Dorsolateral prefrontal cortex (tissue), 122 donors: ENCODE measurements at places on chromosomes 12 and 14.
A peak's percentile ranks its signal among the peaks of the same experiment; 100 is the strongest.

- no peak for DNase-seq
Measured at GRCh38 chr14:88164906-88165534, 158.0 kb downstream of the KCNK10 start.

DNA sequence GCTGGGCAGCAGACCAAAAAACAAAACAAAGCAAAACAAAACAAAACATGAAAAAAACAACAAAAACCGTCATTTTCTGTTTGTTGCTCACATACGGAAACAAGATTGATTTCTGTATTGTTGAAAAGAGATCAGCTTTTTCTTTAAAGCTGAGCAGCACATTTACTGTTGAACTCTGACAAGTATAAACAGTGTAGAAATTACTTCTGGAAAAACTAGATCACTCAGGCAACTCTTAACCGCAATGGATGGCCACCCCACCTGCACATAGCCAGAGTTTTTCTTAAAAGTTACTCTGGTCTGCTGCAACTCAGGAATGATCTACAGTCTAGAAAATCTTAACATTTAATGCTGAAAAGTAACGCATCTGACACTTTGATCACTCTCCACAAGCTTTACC, 80.9 kb downstream of the PPM1H start:
- no peak for DNase-seq

- DNase-seq: no peak
Measured at GRCh38 chr12:78007173-78007572, 176.5 kb downstream of the NAV3 start.

DNA sequence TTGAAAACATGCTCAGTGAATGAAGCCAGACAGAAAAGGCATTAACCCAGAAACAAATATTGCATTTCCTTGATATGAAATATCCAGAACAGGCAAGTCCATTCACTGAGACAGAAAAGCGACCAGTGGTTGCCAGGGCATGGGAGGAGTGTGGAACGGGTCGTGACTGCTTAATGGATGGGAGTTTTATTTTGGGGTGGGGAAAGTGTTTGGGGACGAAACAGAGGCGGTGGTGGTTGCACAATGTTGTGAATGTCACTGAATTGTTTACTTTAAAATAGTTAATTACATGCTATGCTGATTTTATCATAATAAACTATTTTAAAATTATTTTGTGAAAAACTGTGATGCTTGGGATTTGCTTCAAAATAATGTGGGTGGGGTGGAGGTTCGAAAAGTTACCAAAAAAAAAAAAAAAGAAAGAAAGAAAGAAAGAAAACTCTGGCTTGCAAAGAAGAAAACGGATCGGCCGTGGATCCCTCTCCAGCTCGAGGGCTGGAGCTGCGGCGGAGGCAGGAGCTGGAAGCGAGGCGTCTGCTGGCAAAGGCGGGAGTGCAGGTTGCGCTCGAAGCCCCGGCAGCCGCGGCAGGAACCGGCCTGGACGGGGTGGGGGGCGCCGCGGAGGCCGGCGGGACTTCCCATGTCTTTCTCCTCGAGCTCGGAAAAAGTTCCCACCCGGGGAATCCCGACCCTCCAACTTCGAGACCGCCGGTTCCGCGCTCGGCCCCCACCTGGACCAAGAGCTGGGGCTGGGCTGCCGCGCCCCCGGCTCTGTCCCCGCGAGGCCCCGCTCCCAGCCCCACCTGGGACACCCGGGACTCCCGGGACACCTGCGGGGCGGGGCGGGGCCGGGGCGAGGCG, 524 bp upstream of the P2RX2 start:
- no peak for DNase-seq

GRCh38 chr12:4001031-4001430, 127.8 kb upstream of the PARP11 start:
- DNase-seq: no peak

- no peak for DNase-seq
Measured at GRCh38 chr12:46983959-46984841, 95.2 kb upstream of the PCED1B start.

GRCh38 chr12:14211947-14212387, 153.5 kb upstream of the ATF7IP start:
- no peak for DNase-seq

DNA sequence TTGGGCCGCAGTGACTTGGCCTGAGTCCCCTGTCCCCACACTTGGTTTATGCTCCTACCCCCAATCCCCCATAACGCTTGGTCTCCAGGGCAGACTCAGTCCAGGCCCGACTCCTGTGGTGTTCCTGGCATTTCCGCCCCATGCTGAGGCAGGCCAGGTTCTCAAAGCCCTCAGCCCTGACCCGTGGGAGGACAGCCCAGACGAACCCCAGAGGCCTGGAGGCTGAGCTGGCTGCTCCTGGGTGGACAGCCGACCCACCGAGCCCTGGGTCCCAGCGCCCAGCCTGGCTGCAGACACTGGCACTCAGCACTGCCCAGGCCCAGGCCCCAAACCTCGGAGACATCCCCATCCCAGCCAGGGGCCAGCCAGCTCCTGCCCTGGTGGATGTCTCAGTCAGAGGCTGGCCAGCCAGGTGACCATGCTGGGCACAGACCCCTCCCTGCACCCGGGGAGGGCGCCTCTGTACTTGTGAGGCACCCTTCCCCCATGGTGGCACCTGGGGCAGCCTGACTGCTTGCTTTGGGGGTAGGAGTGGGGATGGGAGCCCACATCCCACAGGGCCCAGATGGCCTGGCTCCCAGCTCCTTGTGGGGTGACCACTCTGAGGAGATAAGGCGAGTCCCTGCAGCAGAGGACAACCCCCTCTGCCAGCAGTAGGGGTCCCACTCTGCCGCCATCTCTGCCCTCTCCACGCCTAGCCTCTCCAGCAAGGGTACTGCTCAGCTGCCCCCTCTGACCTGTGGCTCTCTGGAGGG, 1.4 kb downstream of the PLD4 start:
- DNase-seq: no peak

- no peak for DNase-seq
Measured at GRCh38 chr12:98053202-98053601, 462.2 kb upstream of the TMPO start.

GRCh38 chr12:128702371-128702770, 121.4 kb downstream of the SLC15A4 start:
- DNase-seq: no peak

GRCh38 chr12:11855983-11856374, 206.5 kb downstream of the ETV6 start:
- no peak for DNase-seq

DNA sequence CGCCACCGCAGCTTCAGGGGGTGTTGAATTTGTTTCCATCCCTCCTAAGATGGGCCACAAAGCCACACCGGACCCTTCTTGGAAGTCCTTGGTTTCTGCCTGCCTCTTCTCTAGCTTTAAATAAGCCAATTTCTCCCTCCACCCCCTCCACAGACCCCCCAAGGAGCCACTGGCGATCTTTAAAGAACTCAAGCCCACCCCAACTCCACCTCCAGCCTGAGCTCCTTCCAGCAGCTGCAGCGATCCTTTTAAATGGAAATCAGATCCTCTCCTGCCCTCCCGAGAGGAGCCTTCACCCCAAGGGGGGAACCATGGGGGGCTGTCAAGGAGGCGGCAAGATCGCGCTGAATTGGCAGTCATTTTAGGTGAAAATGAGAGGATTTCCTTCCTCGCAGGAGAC, 133.1 kb downstream of the NCOR2 start:
- DNase-seq: no peak

GRCh38 chr14:22252686-22253085, 336.3 kb downstream of the DAD1 start:
- no peak for DNase-seq

GRCh38 chr14:105489542-105490266, 1.3 kb upstream of the TEDC1 start:
- DNase-seq: peak; percentile 82

- no peak for DNase-seq
Measured at GRCh38 chr14:62453226-62453625, 592.0 kb downstream of the KCNH5 start.

DNA sequence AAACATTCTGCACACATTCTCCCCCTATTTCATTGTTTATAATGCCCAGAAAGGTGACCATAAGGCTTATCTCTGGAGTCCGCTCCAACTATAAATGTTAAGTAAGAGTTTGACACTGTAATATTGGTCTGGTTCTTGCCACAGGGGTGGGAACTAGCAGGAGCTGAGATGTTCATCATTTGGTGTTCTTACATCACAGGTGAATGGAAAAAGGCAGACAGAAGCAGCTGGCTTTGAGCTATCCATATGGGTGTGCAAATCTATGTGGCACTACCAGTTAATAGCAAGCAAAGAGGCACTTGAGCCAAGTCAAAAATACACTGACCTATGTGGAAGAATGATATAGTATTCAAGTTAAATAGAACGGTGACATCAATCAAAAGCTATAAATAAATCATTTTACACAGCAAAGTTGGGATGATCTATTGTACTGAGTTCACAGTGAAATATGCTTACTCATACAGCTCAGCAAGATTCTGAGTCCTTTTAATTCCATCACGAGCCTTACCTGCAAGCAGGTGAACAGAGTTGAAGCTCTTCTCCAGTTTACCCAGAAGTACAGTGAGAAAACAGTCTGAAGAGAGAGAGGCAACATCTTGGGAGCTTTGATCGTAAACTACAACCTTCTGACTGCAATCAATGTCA, 43.2 kb downstream of the DUSP16 start:
- DNase-seq: no peak

- no peak for DNase-seq
Measured at GRCh38 chr12:13079440-13079906, 24.0 kb downstream of the GSG1 start.

GRCh38 chr12:98370976-98371375, 144.4 kb upstream of the TMPO start:
- no peak for DNase-seq
